NCI-H510A (cell line): ENCODE measurements at places on chromosomes 2 and 18.

GRCh38 chr2:95575857-95576256 lies 15.9 kb upstream of the TRIM43 start:
- no peak for DNase-seq

GRCh38 chr2:47301277-47301618 lies 101.7 kb upstream of the MSH2 start:
- no peak for DNase-seq

GRCh38 chr2:220224691-220225543 lies 597.5 kb downstream of the SLC4A3 start:
- no peak for DNase-seq

DNA sequence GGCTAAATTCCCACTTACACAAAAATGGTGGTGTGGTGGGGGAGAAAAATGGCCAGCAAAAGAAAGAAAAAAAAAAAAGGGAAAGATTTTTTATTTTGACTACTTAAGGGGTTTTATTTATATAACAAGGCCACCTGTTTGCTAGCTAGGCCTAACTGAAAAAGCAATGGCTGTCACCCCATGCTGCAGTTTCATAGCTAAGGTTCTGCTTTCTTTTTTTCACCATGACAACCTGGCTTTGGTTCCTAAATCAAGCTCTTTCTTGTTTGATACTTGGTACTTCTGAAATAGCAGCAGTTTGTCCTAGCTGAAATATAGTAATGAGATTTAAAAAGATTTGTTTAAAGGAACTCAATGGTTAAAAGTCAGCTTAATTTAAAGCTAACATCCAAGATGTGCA lies 433.2 kb upstream of the MEX3C start:
- no peak for DNase-seq

DNA sequence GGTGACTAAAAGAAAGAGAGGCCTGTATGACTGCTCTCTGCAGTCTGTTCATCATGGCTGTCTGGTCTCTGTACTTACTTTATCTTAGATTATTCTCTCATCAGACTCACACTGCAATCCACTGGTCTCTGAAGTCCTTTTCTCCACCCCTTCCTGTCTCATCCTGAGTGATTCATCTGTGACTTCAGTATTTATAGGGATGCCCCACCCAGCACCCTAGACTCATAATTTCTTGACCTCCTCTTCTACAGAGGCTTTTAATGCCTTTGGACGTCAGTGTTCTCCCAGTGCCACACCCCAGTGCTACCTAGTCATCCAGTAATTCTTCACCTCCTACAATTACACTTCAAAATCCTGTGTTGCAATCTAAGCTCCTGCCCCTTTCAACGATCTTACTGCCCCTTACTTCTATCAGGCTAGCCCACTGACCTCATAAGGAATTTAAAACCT lies 14.9 kb upstream of the ITPRID2 start:
- DNase-seq, result no peak

DNA sequence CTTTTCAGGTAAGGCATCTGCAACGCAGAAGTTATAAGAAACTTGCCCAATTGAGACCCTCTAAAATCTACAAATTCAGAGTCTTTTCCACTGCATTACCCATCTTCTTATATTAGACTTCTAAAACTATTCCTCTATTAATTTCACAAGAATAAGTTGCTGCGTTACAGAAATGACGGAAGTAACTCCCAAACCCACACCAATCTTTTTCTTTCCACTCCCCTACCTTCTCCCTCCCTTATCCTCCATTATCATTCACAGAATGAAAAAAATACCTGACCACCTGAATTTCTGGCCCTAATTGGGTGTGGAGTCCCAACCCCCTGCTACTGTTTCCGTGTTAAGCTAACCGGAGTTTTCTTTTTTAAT lies 689 bp downstream of the RPRD1A start:
- no peak for DNase-seq

DNA sequence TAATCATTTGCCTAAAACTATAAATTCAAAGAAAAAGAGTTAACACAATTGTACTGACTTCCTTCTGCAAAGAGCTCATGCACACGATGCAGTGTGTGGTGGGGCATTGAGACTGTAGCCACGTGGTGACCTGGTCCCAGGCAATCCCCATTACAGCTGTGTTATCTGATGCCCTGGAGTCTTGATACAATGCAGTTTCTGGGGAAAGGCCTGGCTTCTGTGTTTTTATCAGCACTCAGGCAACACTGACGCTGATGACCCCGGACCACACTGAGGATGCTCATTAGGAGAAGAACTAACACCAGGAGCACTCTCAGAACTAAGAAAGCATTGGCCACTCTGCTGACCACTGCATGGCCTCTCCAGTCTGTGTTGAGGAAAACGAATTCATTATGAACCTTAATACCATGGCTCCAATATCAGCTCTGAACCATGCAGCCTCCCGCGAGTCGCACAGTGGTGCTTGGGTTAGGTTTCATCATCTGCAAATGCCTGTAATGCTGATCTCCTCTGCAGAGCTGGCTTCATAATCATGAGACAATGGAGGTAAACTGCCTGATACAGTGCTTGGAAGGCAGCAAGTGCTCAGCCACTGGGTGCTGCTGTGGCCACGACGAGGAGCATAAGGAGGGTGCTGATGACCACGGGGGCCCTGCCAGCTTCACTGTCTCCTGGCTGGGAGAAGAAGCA lies 218.5 kb downstream of the MYT1L start:
- no peak for DNase-seq

- DNase-seq, result no peak
Measured at GRCh38 chr2:140436936-140437335, 1656.7 kb upstream of the NXPH2 start.

DNA sequence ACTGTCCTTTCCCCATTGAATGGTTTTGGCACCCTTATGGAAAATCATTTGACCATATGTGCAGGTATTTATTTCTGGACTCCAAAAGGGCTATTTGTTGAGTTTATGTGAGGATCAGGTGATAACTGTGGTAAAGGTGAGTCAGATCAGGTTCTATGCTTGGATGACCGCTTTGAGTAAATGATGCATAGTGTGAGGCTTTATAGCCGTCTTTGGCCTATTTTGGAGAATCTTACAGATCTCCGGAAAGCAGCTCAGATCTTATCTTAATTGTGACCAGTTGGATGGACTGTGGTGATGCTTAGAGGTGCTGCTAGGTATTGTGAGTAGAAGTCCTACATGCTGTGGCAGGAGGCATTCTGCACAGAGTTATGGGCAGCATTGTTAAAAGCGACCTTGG lies 126.2 kb downstream of the METTL8 start:
- no peak for DNase-seq

- no peak for DNase-seq
Measured at GRCh38 chr2:137185378-137186078, 420.2 kb downstream of the THSD7B start.

DNA sequence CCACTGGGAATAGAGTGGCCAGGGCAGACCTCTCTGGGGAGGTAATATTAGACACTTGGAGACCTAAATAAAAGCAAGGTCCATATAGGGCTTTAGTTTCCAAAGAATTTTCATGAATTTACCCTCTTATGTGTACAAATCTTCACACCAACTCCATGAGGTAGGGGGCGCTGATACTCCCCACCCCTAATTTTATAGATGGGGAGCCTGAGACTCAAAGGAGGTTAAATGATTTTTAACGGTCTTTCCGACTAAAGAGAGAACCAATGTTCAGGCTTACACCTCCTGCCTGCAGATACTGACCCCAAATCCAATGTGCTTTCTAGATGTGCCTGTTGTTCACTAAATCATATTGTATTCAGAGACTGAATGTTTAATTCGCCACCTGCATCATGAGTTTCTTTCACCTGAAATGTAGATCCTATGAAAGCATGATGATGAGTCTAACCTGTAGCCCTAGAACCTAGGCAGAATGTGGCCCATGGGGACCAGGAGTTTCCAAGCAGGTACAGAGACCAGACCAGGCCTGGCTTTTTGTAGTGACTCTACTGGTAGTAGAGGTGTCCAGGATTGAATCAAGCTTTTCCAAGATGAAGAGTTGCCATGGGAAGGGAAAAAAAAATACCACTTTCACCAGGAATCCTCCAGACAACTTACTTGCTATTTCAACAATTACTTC lies 16.8 kb upstream of the PAX3 start:
- no peak for DNase-seq

DNA sequence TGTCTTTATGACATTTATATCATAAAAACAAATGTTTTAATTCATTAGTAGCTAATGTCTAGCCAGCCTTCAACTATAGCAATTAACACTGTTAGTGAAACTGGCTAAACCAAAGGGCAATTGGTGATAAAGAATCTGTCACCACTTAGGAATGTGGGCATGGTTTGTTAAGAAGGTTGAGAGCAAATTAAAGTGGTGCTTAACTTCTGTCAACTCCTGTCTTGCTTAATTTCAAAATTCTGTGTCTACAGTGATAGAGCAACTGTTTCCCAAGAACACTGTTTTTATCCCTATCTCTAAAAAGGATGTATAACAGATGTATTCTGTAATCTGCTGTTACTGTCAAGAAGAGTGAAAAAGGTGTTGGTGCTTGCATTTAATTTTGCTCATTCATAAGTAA lies 36.5 kb downstream of the CFAP36 start:
- DNase-seq, result no peak

GRCh38 chr18:39913672-39914366 lies 2041.2 kb upstream of the PIK3C3 start:
- no peak for DNase-seq

- no peak for DNase-seq
Measured at GRCh38 chr2:118249531-118249930, 161.3 kb downstream of the INSIG2 start.

GRCh38 chr18:7172611-7173010 lies 55.0 kb upstream of the LAMA1 start:
- no peak for DNase-seq

- no peak for DNase-seq
Measured at GRCh38 chr2:127611076-127611925, 34.7 kb upstream of the GPR17 start.
